ENCODE measurements at places on chromosomes 12 and 14.

- no peak for DNase-seq
These were observed 88.4 kb downstream of the TMCC3 start for GRCh38 chr12:94561943-94562411.

DNA sequence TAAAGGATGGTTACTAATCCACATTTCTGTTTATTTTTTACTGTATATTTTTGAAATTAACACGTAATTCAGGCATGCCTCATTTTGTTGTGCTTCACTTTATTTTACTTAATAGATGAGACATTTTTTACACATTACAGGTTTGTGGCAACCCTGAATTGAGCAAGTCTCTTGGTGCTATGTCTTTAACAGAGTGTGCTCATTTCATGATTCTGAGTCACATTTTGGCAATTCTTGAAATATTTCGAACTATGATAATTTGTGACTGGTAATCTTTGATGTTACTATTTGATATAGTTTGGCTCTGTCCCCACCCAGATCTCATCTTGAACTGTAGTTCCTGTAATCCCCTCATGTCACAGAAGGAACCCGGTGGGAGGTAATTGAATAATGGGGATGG is 1120.5 kb upstream of the FLRT2 start:
- no peak for DNase-seq

DNA sequence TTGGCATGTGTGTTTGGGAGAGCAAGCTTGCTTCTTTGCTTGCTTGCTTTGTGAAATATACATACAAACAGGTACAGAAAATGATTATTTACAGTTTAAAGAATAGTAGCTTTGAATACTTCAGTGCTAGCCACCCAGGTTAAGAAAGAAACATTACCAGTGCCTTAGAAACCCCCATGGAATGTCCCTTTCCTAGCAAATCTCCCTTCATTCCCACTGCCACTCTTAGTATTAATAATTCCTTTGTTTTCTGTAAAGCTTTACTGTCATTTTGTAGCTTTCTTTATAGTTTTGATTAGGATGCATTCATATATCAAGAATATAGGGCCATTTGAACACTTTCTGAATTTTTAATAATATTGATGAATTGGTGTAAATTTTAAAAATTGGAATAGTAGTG is 9.5 kb downstream of the SRGAP1 start:
- no peak for DNase-seq

- DNase-seq = no peak
These were observed 162.7 kb upstream of the GSC start for GRCh38 chr14:94932589-94932988.

DNA sequence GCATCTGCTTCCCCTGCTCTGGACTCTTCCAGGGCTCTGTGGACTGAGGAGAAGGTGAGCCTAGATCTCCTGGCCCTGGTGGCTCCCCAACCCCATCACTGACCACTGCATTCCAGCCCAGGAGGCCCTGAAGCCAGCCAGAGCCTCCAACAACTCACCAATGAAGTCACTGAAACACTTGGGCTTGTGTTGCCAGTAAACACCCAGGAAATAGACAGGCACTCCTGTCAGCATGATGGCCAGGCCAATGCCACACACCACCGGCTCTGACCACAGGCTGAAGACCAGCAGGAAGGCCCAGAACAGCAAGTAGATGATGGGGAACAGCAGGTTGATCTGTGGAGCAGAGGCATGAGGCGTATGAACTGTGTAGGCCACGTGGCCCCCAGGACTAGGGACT is 8.8 kb upstream of the CEBPE start:
- DNase-seq = no peak

DNA sequence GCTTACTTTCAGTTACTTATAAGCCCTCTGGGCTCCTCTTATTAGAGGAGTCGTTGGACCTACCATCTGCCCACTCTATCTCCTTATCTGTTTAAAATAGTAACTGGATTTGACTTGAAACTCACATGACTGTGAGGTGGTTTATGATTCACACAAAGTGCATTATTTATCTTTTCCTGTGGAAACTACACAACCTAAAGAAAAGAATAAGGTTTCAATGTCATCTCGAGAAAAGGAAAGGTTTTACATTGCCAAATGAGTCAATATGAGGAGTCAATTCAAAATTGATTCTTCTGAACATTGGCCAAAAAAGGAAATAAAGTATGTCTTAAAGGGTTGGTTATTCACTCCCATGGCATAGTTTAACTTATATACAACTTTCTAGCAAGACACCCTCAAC is 225.0 kb upstream of the G2E3 start:
- DNase-seq = no peak

DNA sequence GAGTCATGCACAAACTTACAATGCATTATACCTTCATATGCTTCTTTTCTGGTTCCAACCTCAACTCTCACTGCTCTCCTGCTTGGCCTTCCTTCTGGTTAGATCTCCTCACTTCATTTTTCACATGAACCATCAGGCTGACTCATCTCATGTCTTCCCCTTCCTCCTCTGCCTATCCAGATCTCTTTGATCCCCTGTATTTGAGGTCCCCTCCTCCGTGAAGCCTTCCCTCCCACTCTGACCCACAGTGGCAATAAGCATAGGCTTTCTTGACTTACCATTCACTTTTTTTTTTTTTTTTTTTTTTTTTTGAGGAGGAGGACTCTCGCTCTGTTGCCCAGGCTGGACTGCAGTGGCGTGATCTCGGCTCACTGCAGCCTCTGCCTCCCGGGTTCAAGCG is 14.7 kb upstream of the ASIC1 start:
- DNase-seq = no peak

Measured in activated CD4-positive, alpha-beta T cell treated with anti-CD3 and anti-CD28 coated beads, Interleukin-2, amount 50 U/mL, for 48 hours (primary cell).